ENCODE measurements at places on chromosomes 7 and 10.

DNA sequence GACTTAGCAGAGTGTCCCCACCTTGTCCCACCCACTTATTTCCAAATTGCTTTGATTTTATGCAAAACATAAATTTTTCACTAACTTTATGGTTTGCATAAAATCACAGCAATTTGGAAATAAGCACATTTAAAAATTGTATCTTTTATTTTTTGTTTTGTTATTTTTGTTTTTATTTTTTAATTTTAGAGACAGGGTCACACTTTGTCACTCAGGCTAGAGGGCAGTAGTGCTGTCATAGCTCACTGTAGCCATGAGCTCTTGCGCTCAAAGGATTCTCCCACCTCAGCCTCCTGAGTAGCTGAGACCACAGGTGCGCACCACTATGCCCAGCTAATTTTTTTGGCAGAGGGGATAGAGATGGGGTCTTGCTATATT lies 43.2 kb downstream of the APBB1IP start:
- DNase-seq, result no peak

GRCh38 chr7:1137517-1138167 lies 22.4 kb downstream of the ZFAND2A start:
- DNase-seq, result no peak

GRCh38 chr10:28190196-28190595 lies 112.7 kb downstream of the MPP7 start:
- DNase-seq, result no peak

GRCh38 chr10:95273393-95274312 lies 17.1 kb downstream of the PDLIM1 start:
- no peak for DNase-seq

DNA sequence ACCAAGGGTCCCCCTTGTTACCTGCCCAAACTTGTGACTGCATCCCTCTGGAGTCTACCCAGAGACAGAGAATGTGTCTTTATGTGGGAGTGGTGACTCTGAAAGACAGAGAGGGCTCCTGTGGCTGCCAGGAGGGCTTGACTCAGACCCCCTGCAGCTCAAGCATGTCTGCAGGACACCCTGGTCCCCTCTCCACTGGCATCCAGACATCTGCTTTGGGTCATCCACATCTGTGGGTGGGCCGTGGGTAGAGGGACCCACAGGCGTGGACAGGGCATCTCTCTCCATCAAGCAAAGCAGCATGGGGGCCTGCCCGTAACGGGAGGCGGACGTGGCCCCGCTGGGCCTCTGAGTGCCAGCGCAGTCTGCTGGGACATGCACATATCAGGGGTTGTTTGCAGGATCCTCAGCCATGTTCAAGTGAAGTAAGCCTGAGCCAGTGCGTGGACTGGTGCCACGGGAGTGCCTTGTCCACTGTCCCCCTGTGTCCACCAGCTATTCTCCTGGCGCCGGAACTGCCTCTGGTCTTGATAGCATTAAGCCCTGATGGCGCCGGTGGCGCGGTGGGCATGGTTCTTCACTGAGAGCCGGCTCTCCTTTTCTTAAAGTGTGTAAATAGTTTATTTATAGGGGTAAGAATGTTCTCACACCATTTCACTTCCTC lies 19.4 kb upstream of the SH2D4B start:
- DNase-seq, result no peak

DNA sequence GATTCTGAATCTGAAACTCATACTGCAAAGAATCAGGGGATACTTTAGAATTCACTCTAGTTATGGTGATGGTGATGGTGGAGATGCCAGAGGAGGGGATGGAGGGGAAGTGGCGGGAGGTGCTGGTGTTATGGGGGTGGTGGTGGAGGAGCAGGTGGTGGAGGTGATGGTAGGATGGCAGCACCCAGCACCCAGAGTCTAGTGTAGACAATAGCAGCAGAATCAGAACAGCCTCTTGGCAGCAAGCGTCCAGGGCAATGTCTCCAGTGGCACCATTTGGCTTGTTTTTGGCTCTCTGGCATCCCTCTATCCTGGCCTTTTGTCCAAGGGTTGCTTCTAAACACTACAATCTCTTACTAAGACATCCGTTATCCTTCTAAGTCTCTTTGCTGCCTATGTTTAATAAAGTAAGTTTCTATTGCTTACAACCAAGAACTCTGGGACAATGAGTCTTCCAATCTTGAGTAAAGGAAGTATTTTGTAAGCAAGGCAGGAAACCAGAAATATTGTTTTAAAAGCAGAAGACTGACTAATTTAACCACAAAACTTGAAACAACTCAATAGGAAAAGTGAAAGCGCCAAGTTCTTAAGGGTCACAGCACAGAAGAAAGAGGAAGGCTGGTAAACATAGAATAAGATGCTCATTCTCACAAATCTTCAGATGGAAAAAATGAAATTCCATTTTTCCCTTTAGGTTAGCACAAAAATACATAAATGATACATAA lies 42.4 kb upstream of the GDF10 start:
- no peak for DNase-seq

- DNase-seq, result no peak
Observed at GRCh38 chr10:10346390-10347150, 671.1 kb upstream of the CELF2 start.

GRCh38 chr7:29084832-29085231 lies 61.5 kb downstream of the CPVL start:
- no peak for DNase-seq

DNA sequence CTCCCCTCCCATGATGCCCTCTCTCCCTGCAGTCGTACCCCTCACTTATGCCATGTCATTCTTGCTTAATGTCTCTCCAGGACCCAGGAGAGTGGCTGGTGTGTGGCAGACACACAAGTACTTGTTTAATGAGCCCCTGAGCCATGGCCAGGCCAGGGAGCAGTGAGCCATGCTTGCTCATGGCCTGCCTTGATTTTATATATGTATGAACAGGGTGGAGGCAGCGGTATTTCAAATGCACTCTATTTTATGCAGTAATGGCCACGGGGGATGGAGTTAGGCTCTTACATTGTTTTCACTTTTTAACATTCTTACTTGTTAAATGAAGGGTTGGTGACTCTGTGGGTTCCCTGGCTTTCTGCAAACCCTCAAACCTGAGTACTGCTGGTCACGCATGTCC lies 144.8 kb downstream of the FANK1 start:
- DNase-seq, result no peak

GRCh38 chr10:71513936-71514335 lies 117.2 kb downstream of the CDH23 start:
- DNase-seq, result no peak

- DNase-seq, result no peak
Observed at GRCh38 chr7:22358820-22359697, 2.1 kb upstream of the RAPGEF5 start.

- no peak for DNase-seq
Observed at GRCh38 chr10:34612446-34612845, 202.7 kb downstream of the PARD3 start.

DNA sequence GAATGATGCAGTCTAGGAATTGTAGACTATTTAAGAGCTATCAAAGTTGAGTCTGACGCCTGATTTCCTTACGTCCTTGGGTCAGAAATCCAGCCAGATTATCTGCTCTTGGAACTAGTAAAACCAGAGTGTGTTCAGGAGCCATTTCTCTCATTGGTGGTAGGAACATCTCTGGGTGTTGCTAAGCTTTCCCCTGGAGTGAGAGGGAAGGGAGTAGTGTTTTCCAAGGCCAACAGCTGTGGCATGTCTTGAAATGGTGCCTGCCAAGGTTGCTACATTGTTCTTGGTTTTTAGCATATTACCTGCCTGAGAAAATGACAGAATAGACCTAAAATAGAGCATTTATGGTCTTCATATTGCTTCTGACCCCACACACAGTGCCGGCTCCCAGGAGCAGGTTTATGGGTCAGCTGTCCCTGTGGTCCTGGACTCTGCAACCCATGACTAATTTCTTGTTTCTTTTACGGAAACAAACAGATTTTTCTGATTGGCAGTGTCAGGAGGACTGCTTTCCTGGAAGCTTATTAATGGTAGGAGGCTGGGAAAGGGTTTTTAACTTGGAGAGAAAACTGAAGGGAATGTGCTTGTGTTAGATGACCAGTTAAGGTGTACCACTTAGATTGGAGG lies 17.5 kb downstream of the GBF1 start:
- DNase-seq, result no peak

DNA sequence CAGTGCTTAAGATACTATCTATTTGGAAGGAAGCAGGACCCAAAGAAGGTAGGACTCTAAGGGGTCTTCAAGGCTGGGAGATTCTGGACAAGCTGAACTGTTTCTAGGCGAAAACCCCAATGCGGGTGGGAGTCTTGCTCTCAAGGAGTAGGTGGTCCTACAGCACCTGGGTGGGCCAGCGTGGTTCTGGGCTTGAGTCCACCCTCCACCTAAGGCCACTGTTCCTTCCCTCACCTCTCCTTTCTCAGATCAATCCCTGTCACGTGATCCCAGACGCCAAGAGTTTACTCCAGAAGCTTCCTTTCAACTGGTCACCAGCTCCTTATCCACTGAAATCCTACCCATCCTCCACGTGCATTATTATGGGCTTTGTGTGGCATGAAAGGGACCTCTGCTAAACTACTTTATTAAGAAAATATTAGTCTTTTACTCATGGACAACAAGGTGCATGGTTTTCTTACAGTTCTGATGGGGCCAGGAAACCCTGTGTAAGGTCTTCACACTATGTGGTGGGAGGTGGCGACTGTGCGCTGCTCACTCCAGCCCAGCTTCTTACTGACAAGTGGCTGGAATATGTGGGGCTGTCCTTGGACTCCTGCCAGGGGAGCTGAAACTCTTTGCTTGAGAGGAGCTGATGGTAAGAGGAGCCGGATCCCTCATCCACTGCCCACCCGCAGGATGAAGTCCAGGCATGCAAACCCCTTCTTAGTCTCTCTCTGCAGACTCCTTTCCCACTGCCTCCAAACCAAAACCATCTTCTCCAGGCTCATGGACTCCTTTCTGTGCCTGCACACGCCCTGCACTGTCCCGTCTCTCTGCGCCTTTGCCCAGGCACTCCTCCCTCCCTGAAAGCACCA lies 1.6 kb downstream of the ZNF746 start:
- DNase-seq, result no peak

DNA sequence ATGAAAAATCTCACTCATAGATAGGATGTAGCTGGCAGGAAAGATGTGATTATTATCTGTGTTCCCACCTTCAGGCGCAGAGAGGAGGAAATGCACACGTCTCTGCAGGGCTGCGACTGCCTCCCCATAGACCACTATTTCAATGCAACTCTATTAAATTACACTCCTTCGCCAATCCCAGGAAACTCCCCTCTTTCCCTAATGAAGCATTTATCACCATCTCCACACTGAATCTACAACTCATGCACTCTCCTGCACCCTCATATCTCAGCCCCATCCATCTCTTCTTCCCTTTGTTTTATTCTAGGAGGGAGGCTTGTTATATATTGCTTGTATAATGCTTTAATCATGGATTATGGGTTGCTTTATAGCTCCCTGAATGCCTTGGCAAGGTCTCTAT lies 101.8 kb upstream of the RELN start:
- no peak for DNase-seq

DNA sequence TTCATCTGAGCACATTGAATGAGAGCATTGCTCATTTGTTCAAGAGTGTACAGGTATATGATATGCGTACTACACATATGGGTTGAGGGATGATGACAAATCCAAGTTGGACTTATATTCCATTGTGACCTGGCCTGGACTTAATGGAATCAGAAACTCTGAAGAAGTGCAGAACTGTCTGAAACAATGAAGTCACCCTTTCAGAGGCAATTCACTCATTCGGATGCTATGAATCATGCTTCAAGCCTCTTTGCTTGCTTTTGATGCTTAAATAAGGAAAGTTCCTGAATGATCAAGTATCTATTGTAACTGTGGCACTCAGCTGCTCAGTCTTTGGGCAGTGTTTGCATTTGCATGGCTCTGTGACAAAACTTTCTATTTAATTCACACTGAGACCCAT lies 93.4 kb downstream of the ZNF365 start:
- DNase-seq, result no peak

GRCh38 chr10:35667971-35668370 lies 25.9 kb upstream of the FZD8 start:
- DNase-seq, result no peak

- no peak for DNase-seq
Observed at GRCh38 chr7:100835903-100836811, 8.8 kb upstream of the EPHB4 start.

DNA sequence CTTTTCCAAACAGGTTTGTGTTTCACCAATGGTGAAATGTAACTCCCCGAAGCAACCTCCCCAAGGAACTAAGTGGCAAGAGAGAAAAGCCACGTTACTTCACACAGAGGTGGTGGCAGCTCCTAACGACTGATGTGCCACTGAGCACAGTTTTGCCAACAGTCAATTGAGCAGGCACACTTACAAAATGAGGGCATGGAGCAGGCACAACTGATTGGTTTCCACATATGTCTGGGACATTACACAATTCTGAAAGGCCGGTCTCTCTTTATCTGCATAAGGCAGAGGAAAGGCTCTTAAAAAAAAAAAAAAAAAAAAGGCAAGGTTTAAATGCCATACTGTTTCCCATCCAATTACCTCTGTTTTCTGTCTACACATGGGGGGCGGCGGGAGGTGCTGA lies 86.7 kb downstream of the GFRA1 start:
- no peak for DNase-seq

DNA sequence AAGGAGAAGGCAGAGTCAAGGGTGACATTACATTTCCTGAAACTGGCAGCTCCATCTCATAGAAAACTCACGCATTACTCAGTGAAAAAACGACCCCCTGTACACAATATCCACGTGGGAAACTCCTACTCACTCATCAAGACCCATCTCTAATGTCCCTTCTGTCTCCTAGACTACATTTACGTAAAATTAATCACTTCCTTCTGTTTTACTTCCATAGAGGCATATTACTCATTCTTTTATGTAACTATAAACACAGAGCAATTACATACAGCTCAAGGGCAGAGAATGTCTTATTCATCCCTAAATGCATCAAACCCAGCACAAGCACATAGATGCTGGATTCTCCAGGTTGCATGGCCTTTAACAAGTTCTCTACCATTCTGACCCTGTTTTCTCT lies 281.8 kb downstream of the KCNMA1 start:
- DNase-seq, result no peak

GRCh38 chr7:134799377-134799776 lies 19.9 kb downstream of the CALD1 start:
- no peak for DNase-seq

DNA sequence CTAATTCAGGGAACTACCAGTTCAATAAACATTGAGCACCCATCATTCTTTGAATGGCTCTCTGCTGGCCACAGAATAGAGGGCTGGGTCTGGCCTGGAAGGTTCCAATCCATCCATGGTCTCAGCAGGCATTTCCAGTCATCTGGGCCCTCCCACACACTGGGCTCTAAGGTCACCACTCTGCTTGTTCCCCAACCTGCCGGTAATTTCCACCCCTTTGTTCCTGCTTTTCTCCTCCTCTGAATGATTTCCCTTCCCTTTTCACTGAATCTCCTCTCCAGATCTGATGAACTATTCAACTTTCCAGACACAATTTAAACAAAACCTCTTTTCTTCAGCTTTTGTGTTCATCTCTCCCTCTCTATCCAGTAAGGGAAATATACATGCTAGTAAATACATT lies 2.6 kb downstream of the BZW2 start:
- no peak for DNase-seq

- no peak for DNase-seq
Observed at GRCh38 chr10:63261496-63261895, 128.4 kb downstream of the NRBF2 start.

Data from stimulated activated CD4-positive, alpha-beta T cell treated with anti-CD3 and anti-CD28 coated beads, Interleukin-15, amount 100 ng/mL, for 1 hour (primary cell).